ENCODE measurements at places on chromosomes 4 and X.
A peak's percentile ranks its signal among the peaks of the same experiment; 100 is the strongest.

DNA sequence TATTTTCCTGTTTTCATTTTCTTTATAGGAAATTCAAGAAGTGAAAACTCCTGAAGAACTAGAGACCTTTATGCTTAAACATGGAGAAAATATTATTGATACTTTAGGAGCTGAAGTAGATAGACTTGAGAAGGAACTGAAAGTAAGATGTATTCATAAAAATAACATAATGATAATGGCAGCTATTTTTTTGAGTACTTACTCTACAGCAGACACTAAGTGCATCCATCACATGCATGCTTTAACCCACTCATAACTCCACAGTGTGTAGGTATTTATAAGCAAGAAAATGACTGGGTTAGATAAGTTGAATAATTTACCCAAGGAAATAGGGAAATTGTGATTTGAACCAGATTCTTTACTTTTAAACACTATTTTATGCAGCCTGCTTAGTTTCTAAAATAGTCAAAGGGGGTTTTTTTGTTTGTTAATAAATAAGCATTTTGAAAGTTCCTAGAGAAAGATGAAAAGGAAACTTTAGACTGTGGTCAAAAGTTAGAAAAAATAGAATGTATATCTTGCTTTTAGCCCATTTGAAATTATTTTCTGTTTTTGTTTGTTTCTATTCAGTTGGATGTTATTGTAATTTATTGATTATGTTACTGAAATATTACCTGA lies 74.2 kb downstream of the BEND4 start:
- DNase-seq, result no peak

DNA sequence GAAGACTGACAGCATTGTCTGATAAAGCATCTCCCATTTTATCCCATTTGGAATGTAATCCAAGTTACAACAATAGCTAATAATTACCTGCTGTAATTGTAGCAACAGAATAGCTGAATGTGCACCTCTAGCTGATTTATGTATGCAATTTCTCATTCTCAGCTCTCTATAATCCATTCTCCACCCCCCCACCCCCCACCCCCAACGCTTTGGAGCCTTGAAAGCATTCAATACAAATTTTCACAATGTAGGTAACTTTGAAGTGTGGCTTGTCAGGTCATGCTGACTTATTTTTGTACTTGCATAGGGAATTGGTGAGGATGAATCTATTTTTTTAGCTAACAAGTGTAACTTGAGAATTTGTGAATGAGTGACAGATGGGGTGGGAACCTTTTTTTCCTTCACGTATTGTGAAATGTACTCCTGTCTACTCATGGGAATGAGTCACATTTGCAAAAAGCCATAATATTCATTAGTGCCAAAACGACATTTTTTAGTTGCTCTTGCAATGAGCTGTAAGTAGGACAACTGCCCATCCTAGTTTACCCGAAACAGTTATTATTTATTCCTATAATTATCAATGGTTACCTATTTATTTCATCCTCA lies 159.3 kb downstream of the PALLD start:
- DNase-seq, result no peak

- DNase-seq, result no peak
These were observed 10.1 kb upstream of the MAP7D3 start for GRCh38 chrX:136261321-136261720.

- DNase-seq, result no peak
These were observed 209.3 kb downstream of the SOWAHB start for GRCh38 chr4:76688619-76689144.

DNA sequence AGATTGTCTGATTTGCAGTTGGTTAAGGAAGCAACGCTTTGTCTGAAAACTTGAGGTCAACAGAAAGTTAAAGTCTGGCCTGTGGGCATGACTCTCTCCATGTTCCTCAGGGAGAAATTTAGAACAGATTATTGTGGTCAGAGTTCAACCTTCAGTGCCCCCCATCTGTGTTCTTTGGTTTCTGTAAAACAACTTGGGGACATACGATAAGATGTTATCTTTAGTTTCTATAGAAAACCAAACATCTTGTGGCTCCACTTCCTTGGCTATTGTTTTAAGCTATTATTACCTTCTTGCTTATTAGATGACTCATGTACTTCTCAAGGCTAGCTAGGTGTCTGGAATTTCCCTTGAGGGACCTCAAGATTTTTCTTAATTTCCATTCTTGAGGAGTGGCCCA lies 507.7 kb downstream of the PDHA2 start:
- no peak for DNase-seq

DNA sequence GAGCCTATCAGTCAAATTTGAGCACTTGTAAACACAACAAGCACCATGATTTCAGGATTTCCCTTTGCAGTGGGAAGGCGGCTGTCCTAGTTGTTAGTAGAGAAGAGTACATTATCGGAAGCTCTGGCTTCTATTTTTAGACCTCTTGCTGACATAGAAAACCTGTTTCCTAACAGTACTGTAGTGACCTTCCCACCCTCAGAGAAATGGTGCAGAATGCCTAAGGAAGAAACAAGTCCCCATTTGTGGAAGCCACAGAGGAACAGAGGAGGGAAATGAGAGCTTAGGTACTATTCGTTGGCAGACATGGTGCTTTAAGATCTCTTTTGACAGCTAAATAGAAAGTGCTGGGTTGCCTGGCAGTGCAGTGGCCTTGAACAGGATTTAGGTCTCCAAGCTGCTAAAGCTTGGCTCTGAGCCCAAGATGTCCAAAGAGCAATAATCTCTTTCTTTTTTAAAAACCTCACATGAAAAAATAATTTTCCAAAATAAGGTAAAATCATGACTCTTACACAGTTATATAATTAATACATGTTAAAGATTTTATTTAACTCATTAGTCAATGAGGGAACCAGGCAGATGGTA lies 24.9 kb downstream of the GLRA2 start:
- no peak for DNase-seq

GRCh38 chr4:154485127-154485773 lies 6.3 kb downstream of the DCHS2 start:
- DNase-seq, result no peak

DNA sequence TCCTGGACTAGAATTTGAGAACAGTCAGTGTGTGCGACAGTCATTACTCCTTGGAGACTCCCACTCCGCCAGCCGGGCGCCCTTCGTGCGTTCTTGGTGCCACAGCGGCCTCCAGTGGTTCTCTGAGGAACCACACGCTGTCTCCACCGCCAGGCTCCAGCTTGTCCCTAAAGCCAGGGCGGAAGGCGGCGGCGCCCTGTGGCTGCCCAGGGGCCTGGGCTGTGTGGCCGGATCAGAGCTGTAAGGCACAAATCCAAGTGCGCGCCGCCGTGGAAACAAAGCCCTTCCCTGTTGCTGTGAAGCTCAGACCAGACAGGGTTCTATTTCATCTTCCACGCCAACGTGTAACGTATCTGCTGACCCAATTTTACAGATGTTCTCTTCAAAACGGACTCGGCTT lies 34.2 kb downstream of the IDS start:
- DNase-seq, result peak; percentile 68

DNA sequence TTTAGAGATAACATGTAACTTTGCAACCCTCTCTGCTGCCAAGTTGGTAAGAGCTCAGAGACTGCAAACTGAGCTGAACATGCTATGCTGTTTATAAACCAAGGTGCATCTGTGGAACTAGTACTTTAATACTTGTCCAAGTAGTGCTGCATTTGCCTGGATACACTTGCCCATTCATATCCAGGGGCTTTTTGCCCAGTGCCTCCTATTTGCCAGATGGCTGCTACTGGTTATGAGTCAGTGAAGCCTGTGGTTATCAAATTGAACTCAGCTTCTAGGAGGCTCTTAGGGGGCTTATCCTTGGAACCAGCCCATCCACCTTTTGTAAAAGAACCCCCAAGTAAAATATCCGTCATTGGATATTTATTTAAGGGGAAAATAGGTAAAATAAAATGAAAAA lies 79.6 kb downstream of the AFF2 start:
- no peak for DNase-seq

DNA sequence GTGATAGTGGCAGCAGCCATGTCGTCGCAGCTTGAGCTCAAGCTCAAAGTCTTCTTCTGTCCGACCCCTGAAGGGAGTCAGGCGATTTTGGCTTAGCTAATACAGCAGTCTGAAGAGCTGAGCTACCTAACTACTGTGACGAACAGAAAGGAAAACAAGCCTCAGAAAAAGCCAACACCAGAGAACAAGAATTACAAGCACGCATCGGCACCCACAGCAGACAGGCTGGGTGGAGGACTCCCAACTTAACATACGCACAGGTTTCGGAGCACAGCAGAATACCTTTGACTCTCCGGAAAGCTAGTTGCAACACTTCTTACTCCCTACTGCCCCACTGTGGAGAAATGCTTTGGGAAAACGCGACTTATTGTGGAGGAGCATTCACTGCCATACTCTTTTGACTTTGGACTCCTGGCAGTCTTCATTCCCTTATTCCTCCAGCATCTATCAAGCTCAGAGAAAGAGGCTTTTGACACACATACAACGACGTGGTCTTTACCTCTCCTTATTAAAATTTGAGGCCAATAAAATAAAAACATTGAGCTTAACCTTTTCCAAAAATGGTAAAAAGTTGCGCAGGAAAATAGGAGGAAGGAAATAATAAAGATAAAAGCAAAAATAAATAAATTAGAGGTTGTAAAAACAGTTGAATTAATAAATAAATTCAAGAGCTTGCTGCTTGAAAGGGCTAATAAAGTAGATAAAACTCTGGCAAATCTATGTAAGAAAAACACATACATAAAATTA lies 41.3 kb upstream of the GPC3 start:
- DNase-seq, result peak; percentile 1

- peak; percentile 59 for DNase-seq
These were observed 391 bp upstream of the PHKA1 start for GRCh38 chrX:72714478-72714916.

GRCh38 chrX:154829926-154830442 lies 4.5 kb downstream of the SMIM9 start:
- DNase-seq, result no peak

GRCh38 chrX:121208563-121208962 lies 161.2 kb downstream of the GLUD2 start:
- no peak for DNase-seq

DNA sequence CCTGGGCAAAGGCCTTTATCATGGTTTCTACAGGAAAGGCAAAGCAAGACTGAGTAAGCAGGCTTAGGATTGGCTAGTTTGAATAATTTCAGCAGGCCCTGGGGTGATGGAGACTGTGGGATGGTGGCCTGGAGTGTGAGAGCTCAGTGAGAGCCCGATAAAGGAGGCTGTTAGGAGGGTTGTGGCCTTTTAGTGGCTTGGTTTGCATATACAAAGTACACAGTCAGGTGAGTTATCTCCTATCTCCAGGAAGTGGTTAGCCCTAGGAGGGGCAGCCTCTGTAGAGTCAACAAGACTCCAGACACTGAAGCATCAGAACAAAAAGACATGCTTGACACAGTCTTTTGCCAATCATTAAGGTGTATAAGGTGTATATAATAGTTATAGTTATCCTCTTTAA lies 157.2 kb downstream of the CFAP299 start:
- no peak for DNase-seq

DNA sequence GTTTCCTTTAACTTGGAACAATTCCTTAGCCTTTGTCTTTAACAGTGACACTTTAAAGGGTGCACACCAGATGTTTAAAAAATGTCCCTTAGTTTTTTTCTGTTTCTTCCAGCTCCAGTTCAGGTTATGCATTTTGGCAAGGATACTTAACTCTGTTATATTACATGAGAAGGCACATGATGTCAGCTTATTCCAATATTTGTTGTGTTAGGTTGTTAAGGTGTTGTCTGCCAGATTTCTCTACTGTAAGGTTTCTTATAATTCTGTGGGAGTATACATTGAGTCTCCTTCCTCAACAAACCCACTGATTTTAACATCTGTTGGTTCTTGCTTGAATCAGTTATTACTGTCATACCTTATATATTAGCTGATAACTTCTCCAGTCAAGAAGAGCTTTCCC lies 33.3 kb downstream of the REST start:
- DNase-seq, result no peak

DNA sequence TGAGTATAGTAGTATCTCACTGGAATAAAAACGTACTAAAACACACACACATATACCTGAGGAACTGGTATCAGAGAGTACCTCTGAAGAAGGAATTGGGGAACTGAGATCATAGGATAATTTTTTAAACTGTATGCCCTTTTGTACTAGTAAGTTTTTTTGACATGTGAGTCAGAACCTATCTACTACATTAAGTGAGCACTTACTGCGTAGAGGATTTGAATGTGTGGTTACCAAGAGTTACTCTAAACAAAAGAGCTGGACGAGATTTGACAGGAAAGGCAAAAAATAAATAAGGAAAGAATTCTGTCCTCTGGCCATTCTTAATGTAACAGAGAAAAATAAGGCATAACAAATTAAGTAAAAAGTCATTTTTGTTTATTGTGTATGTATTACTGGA lies 546.5 kb upstream of the FAT1 start:
- DNase-seq, result no peak

DNA sequence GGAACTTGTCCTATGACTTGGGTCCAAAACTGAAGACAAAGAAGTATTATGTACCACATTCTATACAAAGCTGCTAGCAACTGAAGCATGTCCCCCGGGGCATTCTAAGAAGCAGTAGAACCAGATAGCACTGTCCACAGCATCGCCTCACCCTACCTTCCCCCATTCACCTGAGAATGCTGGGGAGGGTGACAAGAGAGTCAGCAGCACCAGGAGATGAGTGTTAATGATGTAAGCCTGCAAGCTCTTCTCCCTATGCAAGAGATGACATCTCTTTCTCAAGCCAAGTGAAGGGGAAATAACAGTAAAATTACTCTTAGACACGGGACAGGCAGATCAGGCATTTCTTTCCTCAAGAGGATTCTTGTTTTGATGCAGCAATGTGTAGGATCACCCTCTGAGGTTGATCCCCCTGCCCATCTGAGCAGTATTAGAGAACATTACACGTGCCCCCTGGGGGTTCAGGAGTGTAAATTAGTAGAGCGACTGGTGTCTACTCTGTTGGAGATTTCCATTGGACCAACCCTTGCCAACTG lies 13.9 kb upstream of the TLR1 start:
- peak; percentile 66 for DNase-seq
